ENCODE measurements at places on chromosomes 16 and 17.

- DNase-seq: no peak
Measured at GRCh38 chr16:88365244-88365865, 17.4 kb upstream of the ZNF469 start.

DNA sequence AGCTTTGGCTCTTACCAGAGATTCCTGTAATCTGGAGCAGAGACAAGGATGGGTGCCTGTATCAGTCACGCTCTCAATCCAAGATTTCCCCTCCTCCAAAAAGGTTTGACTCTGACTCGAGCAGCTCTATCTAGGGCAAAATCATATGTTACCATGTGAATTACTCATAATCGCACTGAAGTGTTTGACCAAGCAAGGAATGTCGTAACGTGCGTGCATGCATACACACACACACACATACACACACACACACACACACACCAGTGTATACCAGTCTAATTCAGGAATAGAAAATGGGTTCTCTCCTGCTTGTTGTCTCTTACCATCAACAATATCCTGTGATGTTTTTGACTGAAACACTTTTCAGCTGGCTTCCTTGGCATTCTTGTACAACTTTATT, 835.1 kb downstream of the KCNJ2 start:
- DNase-seq: no peak

- DNase-seq: no peak
Measured at GRCh38 chr17:2551493-2551892, 39.8 kb upstream of the METTL16 start.

DNA sequence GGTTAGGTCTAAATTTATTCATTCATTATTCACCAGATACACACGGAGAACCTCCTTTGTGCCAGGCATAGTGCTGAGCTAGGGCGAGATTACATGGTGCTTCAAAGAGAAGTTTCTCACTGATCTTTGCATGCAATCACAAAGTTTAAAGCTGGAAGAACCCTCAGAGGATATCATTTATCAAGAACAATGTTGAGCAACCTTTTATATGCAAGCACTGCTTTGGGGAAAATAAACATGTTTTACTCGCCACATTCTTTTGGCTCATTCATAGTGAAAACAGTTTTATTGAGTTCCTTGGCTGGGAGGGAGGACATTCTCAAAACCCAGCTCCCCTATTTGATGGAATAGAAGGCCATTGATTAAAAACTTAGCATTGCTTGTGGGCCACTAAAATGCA, 49.8 kb upstream of the XYLT1 start:
- no peak for DNase-seq

GRCh38 chr16:10870137-10870776, 6.7 kb upstream of the CIITA start:
- DNase-seq: no peak

DNA sequence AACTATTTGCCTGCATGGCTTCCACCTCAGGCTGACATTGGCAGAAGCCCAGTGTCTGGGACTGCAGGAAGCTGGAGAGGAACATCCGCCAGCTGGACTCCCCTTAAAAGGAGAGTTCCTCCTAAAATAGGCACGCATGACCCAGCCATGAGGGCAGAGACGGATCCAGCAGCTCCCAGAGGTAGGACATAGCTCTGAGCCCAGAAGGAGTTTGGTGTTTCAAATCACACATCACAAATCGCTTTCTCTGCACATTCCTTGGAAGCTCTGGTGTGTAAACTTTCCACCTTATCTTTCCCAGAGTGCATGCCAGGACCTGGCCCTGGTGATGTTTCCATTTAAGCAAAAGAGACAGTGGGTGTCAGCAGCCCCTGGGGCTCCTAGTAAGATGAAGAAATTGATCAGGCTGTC, 231.1 kb upstream of the CDH5 start:
- no peak for DNase-seq

GRCh38 chr17:9284884-9285283, 263.6 kb downstream of the NTN1 start:
- no peak for DNase-seq

DNA sequence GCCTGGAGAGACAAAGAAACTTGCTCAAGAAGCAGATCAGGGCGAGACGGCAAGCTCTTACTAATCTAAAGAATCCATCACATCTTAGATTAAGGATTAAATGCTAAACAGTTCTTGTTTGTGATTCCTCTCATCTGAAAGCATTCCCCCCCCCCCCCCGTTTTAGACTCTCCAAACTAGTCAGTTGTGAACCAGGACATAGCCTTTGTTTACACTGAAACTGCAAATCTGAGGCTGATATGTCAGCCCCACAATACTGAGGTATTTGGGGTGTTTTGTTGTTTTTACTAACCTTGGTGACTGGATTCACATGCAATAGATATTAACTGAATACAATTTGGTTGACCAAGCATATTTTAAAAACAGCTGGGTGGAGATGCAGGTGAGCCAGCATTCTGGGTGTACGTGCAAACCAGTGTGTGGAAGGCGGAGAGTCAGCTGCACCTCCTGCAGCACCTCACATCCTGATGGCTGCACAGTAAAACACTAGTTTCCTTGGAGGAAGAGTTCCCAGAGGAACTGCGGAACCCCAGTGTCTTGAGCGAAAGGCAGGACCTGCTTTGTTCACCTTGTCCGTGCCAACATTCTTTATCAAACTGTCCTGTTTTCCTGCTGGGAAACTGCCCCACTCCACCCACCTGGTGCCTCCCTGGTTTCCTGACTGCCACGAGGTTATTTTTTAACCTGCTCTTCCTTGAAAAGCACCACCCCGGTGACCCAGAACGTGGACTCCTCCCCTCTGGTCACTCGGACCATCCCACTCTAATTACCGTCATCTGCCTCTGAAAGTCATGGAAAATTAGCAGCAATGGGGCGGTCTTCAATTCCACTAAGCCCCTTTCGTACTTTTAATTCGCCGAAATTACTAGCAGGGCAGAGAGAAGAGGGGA, 1.2 kb upstream of the YPEL2 start:
- DNase-seq: no peak
